ENCODE measurements at places on chromosomes 16 and 17.

DNA sequence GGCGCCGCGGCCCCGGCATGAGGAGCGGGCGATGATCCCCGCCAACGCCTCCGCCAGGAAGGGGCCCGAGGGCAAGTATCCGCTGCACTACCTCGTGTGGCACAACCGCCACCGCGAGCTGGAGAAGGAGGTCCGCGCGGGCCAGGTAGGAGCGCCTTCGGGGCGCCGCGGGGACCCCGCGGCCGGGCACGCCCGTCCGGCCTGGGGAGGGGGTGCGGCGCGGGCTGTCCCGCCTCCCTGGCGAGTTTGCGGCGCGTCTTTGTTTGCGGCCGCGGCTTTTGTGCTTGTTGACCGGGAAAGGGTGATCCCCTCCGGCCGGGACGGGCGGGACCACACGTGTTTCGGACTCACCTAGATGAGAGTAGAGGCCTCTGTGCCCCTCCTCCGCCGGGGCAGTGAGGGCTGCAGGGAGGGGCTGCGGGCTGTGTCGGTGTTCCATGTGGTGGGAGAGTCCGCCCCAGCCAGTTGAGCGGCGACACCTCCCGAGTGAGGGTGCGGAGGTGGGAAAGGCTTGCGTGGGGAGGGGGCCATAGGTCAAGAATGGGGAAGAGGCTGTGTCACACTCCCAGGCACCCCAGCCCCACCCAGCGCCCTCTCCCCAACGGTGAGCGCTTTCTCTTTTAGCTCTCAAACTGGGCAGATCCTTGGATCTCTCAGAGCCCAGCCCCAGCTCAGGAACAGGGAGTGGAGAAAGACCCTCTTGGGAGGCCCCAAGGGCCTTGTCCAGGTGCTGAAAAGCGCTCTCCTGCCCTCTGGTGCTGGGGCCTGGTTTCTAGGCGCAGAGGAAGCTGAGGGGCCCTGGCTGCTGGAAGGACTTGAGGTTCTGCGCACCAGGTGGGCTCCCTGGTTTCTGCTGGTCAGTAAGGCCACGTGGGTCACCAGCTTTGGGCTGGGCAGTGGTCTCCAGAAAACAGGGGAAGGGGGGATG, 923 bp downstream of the ANKRD13B start:
- peak; percentile 86 for DNase-seq

DNA sequence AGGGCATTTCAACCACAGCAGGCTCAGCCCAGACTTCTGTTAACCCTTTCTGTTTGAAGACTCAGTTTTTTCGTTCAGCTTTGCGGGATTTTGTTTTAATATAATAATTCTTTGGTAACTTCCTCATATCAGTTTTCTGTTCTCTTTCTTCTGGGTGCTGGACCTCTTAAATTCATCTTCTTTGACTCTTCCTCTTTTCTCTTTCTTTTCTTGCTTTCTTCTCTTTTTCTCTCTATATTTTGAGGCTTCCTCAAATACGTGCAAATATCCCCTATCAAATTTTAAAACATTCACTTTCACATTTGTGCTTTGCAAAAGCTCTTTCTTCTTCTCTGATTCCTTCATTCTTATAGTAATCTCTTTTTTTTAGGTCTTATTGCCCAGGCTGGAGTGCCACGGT, 136.3 kb downstream of the HS3ST3B1 start:
- no peak for DNase-seq

- DNase-seq: no peak
These were observed 8.1 kb downstream of the PHB1 start for GRCh38 chr17:49406421-49407061.

GRCh38 chr16:83145297-83145696, 518.5 kb downstream of the CDH13 start:
- no peak for DNase-seq

GRCh38 chr16:466651-467050, 41.2 kb downstream of the RAB11FIP3 start:
- DNase-seq: no peak

- peak; percentile 20 for DNase-seq
These were observed 1.0 kb downstream of the TLE7 start for GRCh38 chr16:71440669-71441347.

DNA sequence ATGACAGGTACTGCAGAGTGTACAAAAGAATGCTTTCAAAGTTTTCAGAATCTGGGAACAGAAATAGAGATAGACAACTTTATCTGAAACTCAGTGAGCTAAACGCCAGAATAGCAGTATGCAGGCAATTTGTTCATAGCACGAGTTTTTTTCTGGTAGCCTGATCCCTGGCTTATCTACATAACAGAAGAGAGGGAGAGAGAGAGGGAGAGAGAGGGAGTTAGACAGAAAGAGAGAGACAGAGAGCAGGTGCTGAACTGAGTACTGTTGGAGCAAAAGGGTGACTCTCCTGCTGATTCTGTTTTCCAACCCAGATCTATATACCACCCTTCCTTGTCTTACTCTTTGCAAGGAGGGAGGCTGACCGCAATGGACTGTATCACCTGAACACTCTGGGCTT, 388.0 kb upstream of the CA10 start:
- DNase-seq: peak; percentile 52

- DNase-seq: no peak
These were observed 17.5 kb upstream of the MYO18A start for GRCh38 chr17:29197516-29198272.

DNA sequence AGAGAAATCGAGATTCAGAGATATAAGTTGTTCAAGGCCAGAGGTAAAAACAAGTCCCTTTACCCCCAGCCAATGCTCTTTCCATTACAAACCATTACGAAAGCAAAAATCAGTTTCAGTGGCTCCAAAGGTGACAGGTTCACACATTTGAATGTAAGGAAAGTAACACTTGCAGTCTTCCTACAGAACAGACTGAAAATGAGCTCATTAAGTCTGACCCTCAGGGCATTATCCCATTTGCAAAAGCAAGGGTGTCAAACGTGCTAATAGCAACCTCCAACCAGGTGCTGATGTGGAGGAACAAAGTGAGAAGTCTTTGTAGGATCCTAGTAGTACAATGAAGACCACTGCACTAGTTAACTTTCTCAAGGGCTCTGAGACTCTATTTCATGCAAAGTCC, 65.2 kb downstream of the XPO6 start:
- DNase-seq: no peak

- DNase-seq: no peak
These were observed 186.6 kb downstream of the WWOX start for GRCh38 chr16:78286065-78286464.

GRCh38 chr16:46947900-46948547, 25.4 kb downstream of the DNAJA2 start:
- DNase-seq: peak; percentile 63

All from cardiac muscle cell (in vitro differentiated cells and primary cell).